Endodermal cell (in vitro differentiated cells): ENCODE measurements at places on chromosomes 16 and 17.
A peak's percentile ranks its signal among the peaks of the same experiment; 100 is the strongest.

DNA sequence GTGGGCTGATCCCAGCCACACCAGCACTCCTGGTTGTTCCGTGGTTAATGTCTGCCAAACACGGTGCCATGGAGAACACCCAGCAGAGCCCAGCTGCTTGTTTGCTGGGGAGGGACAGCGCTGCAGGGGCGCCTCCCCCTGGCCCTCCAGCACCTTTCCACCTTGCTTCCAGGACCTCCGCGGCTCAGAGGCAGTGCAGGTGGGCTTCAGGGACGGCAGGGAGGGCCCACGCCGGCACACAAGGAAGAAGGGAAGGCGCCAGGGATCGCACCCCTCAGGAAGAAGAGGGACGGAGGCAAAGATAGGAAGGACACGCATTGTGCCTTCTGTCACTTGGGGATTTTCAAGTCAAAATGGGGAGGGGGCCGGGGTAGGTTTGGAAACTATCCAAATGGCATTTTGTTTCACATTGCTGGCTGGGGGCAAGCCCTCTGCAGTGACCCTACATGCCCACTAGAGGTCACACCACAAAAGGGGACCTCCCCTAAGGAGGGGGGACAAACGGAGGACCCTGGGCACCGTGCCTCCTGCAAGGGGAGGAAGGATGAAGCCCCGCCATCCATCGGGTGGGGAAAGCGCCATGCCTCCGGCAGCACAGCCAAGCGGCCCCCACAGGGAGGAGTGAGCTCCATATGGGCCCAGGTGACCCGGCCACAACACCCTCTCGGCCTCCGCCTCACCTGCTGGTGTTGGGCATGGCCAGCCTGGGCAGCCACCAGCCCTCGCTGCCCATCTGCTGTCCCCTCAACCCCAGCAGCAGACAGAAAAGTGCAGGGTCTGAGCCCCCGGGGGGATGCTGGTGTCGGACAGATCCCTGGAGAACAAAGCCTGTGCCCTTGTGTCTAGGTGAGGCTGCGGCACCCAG lies 7.5 kb upstream of the C16orf95 start:
- peak; percentile 87 for DNase-seq

GRCh38 chr16:75660321-75660720 lies 12.7 kb downstream of the TERF2IP start:
- DNase-seq = no peak

GRCh38 chr16:29107299-29107698 lies 122.4 kb downstream of the LAT start:
- peak; percentile 88 for DNase-seq

GRCh38 chr16:5003828-5004227 lies 29.9 kb downstream of the NAGPA start:
- no peak for DNase-seq

DNA sequence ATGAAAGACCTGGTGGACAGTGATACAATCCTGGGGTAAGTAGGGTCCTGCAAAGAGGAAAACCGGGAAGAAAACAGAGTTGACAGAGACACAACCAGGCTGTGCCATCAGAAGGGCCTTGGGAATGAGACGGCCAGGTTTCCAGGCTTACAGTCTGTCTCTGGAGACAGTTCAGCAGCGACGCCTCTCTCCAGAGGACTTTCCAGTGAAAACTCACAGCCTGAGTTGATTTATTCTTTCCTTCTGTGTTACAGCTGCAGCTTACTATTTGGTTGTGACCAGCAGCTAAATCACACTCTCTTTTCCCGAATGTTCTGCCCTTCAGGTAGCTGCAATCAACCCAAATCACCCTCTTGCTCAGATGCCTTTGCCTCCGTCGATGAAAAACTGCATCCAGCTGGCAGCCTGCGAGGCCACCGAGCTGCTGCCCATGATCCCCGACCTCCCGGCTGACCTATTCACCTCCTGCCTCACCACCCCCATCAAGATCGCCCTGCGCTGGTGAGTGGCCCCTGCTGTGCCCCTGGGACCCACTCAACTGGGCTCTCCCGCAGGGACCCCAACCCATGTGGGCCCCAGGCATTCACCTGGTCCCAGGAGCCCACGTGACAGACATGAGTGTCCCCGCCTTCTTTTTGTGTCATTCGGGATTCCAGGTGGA lies 209.2 kb downstream of the RPTOR start:
- no peak for DNase-seq

- no peak for DNase-seq
Observed at GRCh38 chr17:39937447-39937846, 9.9 kb downstream of the LRRC3C start.

- DNase-seq = no peak
Observed at GRCh38 chr16:3148256-3149192, 13.7 kb downstream of the ZNF213 start.

GRCh38 chr17:62627904-62628633 lies 599 bp downstream of the MRC2 start:
- DNase-seq = no peak

GRCh38 chr17:47840742-47841487 lies at the start of gene SCRN2:
TSS of gene SCRN2 (minus strand) at chr17:47841273. CDS start at chr17:47840843, 430 bp downstream.
- DNase-seq = peak; percentile 100

GRCh38 chr17:68892193-68892592 lies 63.0 kb downstream of the ABCA8 start:
- DNase-seq = no peak

GRCh38 chr17:12600349-12600748 lies 65.3 kb upstream of the MYOCD start:
- DNase-seq = no peak

- DNase-seq = peak; percentile 71
Observed at GRCh38 chr17:6361733-6362132, 73.2 kb downstream of the AIPL1 start.

- peak; percentile 86 for DNase-seq
Observed at GRCh38 chr16:6335072-6335471, 997.6 kb upstream of the RBFOX1 start.

GRCh38 chr17:44152875-44153274 lies 11.1 kb downstream of the HROB start:
- DNase-seq = no peak

- DNase-seq = no peak
Observed at GRCh38 chr17:65278820-65279184, 141.6 kb downstream of the RGS9 start.

DNA sequence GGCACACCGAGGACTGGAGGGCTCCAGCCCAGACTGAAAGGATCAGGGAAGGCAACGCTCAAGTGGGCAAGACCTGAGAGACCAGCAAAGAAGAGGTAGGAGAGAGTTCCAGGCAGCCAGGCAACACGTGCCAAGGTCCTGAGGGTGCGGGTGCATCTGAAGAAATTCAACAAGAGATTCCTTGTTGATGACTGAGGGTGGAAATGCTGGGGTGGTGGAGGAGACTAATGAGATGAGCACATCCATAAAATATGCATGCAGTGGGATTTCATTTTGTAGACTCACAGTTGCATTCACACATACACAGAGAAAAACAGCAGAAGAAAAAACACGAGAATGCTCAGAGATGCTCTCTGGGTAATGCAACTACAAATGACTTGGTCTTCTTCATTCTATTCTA lies 154.8 kb upstream of the FOXF1 start:
- DNase-seq = no peak

DNA sequence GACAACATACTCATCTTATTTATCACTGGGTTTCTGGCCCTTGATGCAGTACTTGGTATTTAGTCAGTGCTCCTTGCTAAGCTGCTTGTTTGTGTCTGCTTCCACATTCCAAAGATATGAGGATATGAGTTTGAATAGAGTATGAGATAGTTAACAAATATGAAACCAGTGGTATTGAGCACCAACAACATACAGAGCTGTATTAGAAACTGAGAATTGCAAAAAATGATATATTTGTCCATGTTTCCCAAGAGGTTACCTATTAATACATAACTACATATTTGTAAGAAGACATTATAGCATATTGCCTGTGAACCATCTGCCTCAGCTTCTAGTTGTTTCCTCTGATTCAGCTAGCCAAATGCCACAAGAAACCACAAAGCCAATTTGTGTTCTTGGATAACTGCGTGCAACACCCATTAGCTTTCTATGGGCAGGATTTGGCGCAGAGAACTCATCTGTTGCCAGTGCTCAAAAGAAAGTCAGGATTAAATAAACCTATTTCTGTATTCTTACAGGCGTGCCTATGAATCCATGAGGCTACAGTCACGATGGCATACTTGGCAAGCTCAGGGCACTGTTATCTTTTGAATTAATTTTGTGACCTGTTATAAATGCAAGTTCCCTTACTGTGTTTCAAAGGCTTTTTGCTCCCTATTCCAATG lies 194.4 kb downstream of the MAP2K6 start:
- DNase-seq = no peak

DNA sequence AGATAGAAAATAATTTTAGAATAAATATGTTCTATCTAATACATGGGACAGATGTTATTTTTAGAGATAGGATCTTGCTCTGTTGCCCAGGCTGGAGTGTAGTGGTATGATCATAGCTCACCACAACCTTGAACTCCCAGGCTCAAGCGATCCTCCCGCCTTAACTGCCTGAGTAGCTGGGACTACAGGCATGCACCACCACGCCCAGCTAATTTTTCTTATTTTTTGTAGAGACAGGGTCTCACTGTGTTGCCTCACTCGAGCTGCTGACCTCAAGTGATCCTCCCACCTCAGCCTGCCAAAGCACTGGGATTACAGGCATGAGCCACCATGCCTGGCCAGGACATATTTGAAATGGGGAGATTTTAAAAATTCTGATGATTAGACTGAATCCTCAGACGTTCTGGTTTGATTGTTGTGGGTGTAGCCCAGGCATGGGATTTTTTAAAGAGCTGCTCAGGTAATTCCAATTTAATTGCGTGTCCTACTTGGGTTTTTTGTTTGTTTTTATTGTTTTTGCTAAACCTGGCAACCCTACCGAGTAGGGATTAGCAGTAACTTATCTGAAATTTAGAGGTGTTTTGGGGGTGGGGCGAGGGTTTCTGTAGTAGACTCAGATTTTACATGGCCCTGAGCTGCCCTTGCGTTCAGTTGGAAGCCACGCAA lies 142.9 kb downstream of the RAB11FIP4 start:
- DNase-seq = no peak

DNA sequence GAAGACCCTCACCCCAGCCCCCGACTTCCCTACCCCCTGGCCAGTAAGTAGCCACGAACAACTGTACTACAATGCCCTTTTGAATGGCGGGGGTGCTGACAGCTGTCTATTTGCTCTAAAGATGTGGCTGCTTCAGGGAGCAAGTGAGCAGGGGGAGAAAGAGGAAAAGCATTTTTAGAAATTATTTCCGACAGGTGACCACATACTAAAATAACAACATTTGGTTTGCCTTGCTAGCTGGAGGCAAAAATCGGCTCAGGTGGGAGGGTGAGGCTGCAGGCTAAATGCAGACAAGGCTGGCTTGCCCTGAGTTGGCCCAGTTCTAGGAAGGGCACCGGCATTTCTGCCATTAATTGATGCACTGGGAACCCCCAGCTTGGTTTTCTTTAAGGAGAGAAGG lies 188.5 kb downstream of the XYLT1 start:
- no peak for DNase-seq

GRCh38 chr17:17403065-17403464 lies 73.7 kb upstream of the MED9 start:
- DNase-seq = peak; percentile 49

- no peak for DNase-seq
Observed at GRCh38 chr17:62134397-62134796, 69.3 kb upstream of the MED13 start.

DNA sequence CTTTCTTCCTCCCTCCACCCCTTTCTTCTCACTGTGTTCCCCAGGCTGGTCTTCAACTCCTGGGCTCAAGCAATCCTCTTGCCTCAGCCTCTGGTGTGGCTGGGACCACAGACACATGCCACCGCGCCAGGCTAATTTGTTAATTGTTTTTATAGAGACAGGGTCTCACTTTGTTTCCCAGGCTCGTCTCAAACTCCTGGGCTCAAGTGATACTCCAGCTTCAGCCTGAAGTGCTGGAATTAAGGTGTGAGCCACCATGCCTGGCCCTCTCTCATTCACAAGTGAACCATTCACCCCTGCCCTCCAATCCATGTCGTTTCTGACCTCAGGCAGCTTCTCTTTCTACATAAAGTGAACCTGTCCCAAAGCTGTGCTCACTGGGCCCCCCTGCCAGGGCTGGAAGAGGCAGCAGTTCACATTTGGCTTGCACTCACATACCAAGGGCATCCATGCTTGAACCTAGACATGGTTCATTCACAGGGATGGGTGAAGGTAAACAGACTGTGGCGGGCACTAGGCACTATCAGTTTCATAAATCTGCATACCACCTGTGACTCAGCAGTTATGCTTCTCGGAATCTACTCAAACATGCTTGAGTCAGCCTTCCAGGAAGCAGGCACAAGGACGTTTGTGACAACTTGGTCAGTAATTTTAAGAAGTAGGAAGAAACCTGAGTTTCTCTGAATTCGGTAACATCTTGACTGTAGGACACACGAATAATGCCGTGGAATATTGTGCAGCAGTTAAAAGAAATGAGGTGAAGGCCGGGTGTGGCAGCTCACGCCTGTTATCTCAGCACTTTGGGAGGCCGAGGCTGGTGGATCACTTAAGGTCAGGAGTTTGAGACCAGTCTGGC lies 6.0 kb upstream of the RNF213 start:
- DNase-seq = peak; percentile 49

- no peak for DNase-seq
Observed at GRCh38 chr16:25109643-25110042, 1.9 kb upstream of the LCMT1 start.

DNA sequence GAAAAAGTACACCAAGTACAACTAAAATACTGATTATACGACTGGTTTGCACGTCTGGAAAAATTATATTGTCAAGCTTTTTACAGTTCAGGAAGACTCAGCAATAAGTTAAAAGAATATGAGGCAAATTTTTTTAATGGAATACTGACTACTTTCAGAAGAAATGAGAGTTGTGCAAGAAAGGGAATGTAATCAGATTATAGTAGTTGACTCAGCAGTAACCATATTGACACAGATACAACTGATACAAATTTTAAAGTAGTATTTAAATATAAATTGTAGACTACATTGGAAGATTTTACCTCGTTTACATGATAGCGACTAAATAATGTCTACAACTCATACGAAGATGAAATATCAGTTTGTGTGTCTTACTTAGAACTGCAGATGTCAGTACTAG lies 16.7 kb downstream of the ASGR2 start:
- no peak for DNase-seq

GRCh38 chr16:48609652-48610029 lies 339 bp downstream of the N4BP1 start:
- no peak for DNase-seq

DNA sequence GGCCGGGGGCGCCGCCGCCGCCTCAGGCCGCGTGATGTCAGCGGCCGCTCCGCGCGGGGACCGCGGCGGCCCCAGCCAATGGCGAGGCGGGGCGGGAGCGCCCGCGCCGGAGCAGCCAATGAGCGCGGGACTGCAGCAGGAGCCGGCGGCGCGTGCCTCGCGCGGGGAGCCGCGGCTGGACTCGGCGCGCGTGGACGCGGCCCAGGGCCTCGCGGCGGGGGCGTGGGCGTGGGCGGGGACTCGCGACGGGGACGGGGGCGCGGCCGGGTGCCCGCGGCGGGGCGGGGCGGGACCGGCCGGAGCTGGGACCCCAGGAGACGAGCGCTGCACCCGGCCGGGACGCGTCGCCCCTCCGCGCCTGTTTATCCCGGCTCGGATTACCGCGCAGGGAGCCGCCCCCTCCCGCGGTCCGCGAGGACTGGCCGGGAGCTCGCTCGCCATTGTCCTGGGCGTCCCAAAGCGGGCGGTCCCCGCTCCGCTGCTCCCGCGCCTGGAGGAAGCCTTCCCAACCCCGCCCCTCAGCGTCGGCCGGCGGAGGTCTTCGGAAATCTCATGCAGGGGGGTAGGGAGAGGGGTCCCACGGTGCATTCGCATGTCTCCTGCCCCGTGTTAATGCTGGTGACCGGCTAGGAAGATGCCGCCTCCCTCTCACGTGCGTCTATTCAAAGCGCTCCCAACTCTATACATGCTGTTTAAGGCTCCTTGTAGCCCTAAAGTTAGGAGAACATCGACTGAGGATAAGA lies at the start of gene RNF157:
Gene RNF157 (minus strand): TSS at position 33 of the 743 bp plus-strand sequence. CDS start 253 bp downstream, outside the sequence.
- peak; percentile 93 for DNase-seq

- DNase-seq = peak; percentile 66
Observed at GRCh38 chr16:75000481-75001081, 1.8 kb downstream of the ZNRF1 start.
